ENCODE measurements at places on chromosomes 4 and X. TPM values are rescaled to one million over a fixed set of nuclear protein-coding genes. Genes with fewer than 3 reads are reported as not detected.

Gene TSPAN7
- not detected for total RNA-seq

GRCh38 chr4:8916906-8917305, 45.3 kb upstream of the HMX1 start:
- DNase-seq = peak; percentile 23

GRCh38 chr4:21992330-21992729, 43.8 kb upstream of the KCNIP4 start:
- no peak for DNase-seq

GRCh38 chr4:186109245-186109644, 4.7 kb downstream of the FAM149A start:
- DNase-seq = no peak

DNA sequence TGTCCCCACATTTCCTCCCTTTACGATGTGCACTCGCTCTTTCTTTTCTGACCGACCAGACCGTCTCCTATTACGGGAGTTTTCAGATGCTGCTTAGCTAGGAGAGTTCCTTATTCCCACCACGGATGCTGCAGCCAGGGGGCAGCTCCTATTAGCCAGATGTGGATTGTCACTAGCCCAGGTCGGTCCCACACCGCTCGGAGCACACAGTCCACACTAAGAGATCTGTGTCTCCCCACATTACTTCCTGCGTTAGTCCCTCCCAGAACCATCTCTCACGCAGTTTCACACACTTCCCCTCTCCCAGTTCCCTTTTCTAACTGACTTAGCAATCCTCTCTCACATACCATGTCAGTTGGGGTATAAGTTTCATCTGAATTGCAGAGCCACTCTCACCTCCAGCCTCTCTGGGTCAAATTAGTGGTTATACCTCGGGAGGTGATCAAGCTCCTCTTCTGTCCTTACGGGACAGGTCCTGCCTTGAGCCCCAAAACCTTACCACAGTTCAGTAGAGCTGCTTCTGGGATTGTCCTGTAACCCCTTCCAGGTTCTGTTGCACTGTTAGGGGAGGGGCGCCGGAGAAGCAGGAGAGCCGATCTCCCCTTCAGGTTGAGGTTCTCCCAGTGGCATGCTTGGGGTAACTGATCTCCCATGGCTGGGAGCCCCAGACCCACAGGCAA, 28.2 kb downstream of the SULT1E1 start:
- no peak for DNase-seq

- DNase-seq = no peak
These were observed 15.3 kb upstream of the BEND4 start for GRCh38 chr4:42167709-42168108.

DNA sequence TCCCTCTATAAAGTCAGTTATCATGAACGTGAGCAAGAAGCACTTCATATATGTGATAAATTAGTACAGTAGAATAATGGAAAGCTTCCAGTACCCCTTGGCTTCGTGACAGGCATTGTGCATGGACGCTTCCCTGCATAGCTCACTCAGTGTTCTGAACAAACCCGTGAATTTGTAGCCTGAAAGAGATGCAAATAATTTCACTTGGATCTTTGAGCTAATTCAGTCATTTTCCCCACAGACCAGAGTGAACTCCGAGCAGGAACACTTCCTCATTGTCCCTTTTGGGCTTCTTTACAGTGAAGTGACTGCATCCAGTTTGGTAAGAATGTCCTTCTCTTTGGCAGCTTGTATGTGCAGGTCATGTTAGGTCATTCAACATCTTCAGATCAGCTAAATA, 50.1 kb downstream of the ADD1 start:
- no peak for DNase-seq

DNA sequence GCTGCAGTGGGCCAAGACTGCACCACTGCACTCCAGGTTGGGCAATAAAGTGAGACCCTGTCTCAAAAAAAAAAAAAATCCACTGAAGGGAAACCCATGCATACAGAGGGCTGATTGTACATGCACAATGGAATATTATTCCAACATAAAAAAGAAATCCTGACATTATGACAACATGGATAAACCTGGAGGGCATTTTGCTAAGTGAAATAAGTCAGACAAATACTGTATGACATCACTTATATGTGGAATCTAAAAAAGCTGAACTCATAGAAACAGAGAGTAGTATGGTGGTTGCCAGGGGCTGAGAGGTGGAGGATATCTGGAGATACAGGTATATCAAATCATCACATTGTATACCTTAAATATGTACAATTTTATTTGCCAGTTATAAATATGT, 102.2 kb downstream of the PPEF1 start:
- no peak for DNase-seq

DNA sequence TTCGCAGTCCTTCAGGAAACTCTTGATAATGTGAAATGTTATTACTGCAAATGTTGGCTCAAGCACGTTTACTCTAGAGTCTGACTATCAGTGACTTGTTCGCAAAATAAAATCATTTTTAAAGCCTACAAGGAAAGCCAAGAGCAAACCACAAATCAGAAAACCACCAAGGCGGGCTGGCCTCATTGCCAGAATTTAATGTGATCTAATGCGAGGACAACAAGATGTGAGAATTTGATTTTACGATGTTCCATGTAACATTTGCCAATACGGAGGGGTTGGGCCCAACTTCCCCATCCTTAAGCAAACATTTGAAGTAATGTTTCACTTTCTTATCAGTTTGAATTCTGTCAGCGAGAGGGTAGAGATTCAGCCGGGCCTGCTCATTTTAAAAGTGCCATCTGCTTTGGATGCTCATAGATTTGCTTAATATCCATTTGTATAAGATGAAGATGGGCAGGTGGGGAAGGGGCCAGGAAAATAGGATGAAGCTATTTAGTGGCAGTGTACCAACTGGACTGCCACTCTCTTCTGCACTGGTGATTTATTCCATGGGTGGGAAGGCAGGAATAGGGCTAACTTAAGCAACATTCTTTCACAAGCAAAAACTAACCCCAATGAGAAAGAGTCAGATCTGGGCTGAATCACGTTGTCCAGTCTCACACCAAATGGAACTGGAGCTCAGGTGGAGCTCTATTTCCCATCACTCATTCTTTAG, 225.3 kb downstream of the ANAPC10 start:
- DNase-seq = no peak
